ENCODE measurements at places on chromosomes 1 and 21.

DNA sequence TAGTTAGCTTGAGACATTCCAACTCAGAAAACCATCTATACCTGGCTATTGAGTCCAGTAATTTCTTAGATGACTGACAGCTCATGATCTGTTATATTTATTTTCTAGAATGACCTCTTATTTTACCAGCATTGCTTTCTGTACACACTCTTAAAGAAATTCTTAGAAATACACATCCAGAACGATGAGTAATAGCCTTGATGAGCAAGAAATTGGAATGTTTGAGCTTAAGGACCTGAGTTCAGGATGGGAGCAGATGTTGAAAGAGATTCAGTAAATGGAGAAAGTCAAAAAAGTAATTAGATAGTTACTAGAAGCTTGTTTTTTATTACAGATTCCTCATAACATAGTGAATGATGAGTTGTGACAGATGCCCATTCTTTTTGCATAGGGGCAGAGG, 11.7 kb downstream of the PYHIN1 start:
- no peak for DNase-seq

DNA sequence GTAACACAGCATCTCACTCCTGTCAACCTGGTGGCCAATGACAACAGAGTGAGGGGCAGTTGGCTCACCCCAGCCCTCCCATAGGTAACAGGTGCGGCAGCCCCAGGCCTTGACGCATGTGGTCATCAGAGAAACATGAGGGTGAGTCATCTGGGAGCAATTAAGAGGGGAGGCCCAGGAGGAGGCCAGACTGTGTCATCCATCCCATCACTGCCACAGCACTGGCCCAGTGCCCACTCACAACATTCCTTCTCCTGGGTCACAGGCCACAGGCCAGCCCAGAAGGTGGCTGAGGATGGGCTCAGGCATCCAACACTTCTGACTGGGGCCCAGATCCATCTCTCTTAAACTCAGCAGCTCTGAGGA, 17.1 kb downstream of the TEX35 start:
- no peak for DNase-seq

GRCh38 chr1:39788758-39789570, at the start of gene BMP8B:
Gene BMP8B, minus strand, starts transcription at chr1:39788865. Its CDS starts 380 bp downstream, at chr1:39788485.
- peak; percentile 78 for DNase-seq

DNA sequence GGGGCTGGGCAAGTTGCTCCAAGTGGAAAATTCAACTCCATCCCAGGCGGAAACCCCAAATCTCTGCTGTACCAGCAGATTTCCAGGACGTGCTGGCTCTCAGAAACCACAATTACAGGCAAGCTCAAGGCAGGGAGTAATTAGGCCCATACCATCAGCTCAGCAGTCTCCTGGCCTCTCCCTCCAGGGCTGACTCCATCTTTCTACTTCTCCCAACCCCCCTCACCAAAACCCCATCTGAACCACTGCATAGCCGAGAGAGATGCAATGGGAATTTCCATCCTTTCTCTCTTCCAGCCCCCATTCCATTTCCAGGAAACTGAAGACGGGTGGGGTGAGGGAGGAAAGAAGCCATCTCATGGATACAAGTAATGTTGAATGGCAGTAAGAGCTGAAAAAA, 41.2 kb downstream of the ARHGEF11 start:
- DNase-seq = no peak

DNA sequence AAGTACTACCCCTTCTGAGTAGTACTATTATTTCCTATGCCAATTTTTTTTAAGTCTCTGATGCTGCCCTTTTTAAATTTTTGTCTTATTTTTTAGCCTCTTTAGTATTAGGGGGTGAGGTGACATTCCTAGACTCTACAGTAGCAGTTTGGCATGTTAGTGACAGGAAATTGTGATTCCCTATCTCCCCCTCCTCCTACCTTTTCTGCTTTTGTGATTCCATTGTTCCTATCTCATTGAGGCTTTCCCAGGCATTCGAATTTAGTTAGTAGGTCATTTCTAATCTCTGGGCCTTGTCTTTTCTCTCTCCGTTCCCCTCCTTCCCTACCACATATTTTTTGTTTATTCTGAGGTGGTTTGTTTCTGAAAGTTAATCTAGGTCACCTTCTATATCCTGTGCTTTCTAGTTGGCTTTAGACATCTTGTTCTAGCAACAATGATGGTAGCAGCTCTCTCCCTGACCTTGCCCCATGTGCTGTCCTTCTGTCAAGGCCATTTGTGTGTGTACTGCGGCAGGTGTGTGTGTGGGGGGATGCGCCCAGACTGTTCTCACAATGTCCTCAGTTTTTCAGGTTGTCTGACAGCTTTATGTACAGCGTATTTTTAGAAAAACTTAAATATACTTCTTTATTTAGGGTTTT, 21.5 kb downstream of the SEMA6C start:
- no peak for DNase-seq

DNA sequence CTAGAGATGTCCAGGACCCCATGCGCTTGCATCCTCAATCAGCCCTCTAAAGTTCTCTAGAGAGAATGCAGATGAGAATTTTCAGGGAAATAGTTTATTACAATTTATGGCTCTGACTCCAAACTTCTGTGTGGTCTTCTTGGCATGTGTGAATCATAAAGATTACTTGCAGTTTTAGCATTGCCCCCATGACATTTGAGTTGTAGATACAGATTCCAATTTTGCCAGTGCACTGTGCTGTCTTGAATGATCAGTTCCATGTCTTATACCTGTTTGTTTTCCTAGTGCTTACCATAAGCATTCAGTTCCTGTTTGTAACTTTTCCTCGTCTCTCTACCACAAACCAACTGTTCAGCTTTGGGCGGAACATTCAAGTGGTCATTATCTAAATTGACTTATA, 4.8 kb downstream of the KRTAP21-3 start:
- DNase-seq = no peak

DNA sequence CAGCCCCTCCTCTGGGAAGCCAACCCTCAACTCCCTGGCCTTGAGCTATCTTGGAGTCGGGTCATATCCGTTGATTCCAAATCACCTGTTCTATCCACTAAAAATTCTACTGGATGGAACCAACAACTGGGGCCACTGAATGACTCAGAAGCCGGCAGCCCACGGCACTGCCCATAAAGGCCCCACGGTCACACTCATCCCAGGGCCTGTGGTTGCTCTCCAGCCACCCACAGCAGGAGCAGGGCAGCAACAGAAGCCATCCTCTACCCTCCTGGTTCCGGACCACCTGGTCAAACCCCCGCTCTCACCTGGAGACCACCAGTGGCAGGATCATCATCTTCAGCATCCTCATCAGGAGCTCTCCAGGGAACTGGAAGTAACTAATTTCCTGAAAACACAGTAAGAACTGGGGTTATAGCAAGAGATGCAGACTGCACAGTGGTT, 8.4 kb downstream of the SLC1A7 start:
- DNase-seq = no peak

GRCh38 chr1:32055416-32055815, 17.3 kb upstream of the TMEM39B start:
- DNase-seq = no peak

DNA sequence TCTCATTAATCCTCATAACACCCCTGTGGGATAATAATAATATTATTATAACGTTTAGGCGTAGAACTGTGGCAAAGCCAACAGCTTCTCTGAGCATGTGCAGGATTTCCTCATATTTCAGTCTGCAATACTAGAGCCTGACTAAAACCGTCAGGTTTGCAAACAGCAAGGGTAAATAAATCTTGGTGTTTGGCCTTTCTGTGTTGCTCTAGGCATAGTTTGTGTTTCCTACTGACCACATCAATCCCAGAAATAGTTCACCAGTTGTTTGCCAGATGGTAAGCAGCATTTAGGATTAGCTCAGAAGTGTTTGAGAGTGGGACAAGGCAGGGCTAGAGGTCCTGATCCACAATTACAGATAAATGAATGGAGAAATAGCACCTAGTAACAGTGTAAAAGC, 2.8 kb upstream of the KCNA3 start:
- no peak for DNase-seq

DNA sequence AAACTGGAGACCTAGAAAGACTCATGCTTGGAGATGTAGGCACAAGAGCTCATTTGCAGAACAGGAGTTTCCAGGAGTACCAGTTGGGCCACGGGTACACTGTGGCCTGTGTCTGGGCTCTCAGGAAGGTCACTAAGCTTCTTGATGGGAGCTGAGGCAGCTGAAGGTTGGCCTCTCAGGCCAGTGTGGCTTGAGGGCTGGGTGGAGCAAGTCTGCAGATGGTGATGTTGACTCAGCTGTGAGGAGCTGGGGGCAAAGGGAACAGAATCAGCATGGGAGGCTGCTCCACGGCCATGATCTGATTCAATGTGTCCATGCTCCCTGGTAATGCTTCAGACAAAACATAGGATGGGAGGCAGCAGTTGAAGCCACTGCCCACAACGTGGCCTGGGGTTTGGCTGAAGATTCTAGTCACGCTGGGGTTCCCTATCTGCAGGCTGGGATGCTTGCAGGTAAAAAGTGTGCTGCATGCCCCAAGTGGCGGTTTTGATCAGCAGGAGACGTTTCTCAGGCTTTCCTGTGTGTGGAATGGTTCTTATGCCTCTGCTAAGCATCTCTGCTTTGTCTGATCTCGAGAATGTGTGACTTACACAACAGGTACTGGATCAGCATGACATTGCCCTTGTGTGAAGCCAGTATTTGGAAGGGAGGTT, 15.4 kb upstream of the TENT5C start:
- no peak for DNase-seq

DNA sequence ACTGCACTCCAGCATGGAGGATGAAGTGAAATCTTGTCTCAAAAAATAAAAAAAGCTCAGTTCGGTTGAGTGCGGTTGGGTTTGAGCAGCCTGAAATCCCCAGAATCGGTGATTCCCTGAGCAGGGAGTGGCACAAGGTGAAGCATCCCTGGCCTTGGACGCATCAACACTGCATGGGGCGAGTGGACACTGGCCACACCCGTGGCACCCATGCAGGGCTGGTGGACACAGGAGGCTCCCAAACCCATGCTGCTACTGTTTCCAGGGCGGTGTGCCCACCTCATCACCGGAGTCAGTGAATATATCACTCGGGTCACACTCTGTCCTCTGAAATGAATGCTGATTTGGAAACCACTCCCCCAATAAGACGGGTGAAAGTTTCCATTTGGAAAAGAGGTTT, 53.4 kb upstream of the ACTRT2 start:
- DNase-seq = no peak

GRCh38 chr1:181391301-181391900, 91.9 kb upstream of the CACNA1E start:
- peak; percentile 74 for DNase-seq

GRCh38 chr1:107344268-107344760, 203.5 kb downstream of the NTNG1 start:
- DNase-seq = no peak

- DNase-seq = no peak
Observed at GRCh38 chr1:46451948-46452930, 37.4 kb upstream of the DMBX1 start.

- no peak for DNase-seq
Observed at GRCh38 chr1:26083208-26083607, 15.8 kb upstream of the TRIM63 start.

DNA sequence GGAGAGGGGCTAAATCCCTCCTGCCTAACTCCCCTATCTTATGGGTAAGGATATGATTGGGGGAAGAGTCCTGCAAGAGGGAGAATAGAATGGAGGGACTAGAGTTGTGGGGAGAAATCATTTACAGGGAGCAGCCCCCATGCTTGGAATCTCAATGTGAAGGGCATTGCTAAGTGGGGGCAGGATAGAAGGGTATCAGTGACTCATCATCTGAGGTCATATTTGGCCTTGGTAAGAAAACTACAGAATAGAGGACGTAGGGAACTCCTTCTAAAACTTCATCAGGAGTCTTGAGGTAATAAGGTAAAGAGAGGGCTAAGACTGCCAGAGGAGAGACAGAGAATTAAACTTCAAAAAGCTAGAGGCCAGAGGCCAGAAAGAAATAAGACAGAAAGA, 487 bp downstream of the HJV start:
- no peak for DNase-seq

DNA sequence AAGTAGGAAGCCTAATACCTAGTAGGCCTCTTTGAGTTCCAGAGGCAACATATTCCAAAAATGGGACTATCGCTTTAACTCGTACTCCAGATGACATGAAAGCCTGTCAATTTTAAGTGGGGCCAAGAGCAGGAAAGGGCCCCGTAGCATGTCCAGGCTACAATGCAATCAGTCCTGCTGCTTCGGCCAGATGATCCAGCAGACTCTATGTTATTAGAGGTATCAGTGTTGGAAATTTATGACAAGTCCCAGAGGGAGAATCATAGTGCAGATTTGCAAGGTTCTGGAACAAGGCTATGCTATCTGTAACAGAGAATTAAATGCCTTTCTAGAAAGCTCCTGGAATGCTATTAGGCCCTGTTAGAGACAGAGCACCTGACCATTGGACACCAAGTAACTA, 56.7 kb upstream of the SRP9 start:
- no peak for DNase-seq
